Liver (tissue), 10 donors: ENCODE measurements at places on chromosomes 3 and 15. TPM values are rescaled to one million over a fixed set of nuclear protein-coding genes. Genes with fewer than 3 reads are reported as not detected.

The FEZF2 gene
- total RNA-seq: not detected

The PRC1 gene
- 2.2 TPM for total RNA-seq

The TMPRSS7 gene
- not detected for total RNA-seq

The GRK7 gene
- total RNA-seq: not detected

The ADAMTS9 gene
- 13.5 TPM for total RNA-seq

The ZNF660 gene
- 0.59 TPM for total RNA-seq

The FAM107A gene
- total RNA-seq: 0.05 TPM

The COLQ gene
- 1.0 TPM for total RNA-seq

The CRABP1 gene
- total RNA-seq: not detected

The GOLGA6B gene
- total RNA-seq: 1.0 TPM

The DOCK3 gene
- 0.08 TPM for total RNA-seq

The TBCCD1 gene
- total RNA-seq: 15.5 TPM

The SUCNR1 gene
- total RNA-seq: 7.1 TPM

The COL6A5 gene
- not detected for total RNA-seq

The IRAK2 gene
- 9.3 TPM for total RNA-seq

The IL17RB gene
- 14.6 TPM for total RNA-seq

The PP2D1 gene
- not detected for total RNA-seq

The TIMP4 gene
- total RNA-seq: 1.7 TPM

The EFCC1 gene
- total RNA-seq: 0.14 TPM

The NOX5 gene
- total RNA-seq: under 0.01 TPM

The PCNP gene
- 59.3 TPM for total RNA-seq

The CSTA gene
- 6.6 TPM for total RNA-seq

The ACKR2 gene
- 19.3 TPM for total RNA-seq

The MYLK gene
- total RNA-seq: 158 TPM

The NR1I2 gene
- 121 TPM for total RNA-seq

The EFHB gene
- total RNA-seq: 0.37 TPM

The IQCF5 gene
- not detected for total RNA-seq

The KIF15 gene
- 15.9 TPM for total RNA-seq
